ENCODE measurements at places on chromosomes 4 and X.

- DNase-seq = no peak
These were observed 30.5 kb downstream of the RUFY3 start for GRCh38 chr4:70752236-70752635.

DNA sequence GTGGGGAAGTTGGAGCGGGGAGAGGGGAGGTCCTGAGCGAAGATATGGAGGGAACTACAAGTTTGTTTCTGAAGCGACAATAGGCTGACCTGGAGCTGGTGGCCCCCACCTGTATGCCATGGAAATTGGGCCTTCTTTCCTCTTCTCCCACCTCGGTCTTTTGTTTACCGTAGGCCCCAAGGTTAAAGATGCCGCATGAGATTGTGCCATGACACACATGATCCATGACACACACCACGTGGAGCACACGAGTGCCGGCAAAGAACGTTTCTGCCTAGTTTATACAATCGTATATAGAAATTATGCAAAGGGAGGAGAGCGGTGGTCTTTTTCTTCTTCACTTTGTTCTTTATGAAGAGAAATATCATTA is 408 bp downstream of the TMEM33 start:
- DNase-seq = no peak

- no peak for DNase-seq
These were observed 2.9 kb downstream of the ADRA2C start for GRCh38 chr4:3768842-3769641.

DNA sequence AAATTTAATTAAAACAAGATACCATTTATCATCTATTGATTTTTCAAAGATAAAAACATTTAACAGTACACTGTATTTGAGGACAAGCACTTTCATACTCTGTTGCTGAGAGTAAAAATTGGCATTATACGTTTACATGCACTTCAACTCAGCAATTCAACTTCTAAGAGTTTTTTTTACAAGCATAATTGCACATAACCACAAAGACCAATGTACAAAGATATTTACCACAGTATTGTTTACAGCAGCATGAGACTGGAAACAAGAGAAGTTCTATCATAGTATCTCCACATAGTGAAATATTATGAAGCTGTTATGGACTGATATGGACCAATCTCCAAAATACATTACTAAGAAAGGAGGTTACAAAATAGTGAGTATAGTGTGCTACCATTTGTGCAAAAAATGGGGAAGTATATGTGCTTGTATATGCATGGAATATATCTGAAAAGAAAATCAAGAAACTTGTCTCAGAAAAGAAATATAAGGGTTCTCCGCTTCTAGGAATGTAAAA is 10.9 kb downstream of the GAB3 start:
- no peak for DNase-seq

GRCh38 chr4:37054531-37055077 is 189.9 kb upstream of the NWD2 start:
- DNase-seq = no peak

DNA sequence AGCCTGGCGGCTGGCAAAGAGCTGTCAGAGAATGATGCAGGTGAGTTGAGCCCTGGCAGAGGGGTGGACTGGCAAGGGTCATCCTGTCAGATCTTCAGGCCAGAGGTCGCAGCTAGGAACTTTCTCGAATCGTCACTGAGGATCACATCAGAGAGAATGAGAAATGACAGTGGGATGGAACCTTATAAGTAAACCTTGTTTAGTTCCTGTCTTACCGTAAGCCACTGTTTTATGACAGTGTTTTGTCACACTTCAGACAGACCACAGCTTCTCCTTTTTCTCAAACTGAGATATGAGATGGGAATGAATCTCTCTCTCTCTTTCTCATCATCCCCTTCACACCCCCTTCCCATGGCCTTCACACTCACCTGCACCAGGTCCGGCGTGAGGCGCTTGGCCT is 9.3 kb downstream of the DIPK2B start:
- no peak for DNase-seq
